ENCODE measurements at places on chromosomes 5 and 9. TPM values are rescaled to one million over a fixed set of nuclear protein-coding genes. Genes with fewer than 3 reads are reported as not detected.

NAIF1 gene
- polyA plus RNA-seq: 9.7 TPM

GRCh38 chr5:176888016-176888864, 10.9 kb downstream of the HK3 start:
- no peaks in the 10 kb centered on the region for H3K36me3 ChIP-seq
- H3K4me1 ChIP-seq: no peaks in the 10 kb centered on the region
- no peak for DNase-seq
- H3K27me3 ChIP-seq: peaks cover 2% of the 10 kb centered on the region

BTNL3 gene
- polyA plus RNA-seq: not detected

DNA sequence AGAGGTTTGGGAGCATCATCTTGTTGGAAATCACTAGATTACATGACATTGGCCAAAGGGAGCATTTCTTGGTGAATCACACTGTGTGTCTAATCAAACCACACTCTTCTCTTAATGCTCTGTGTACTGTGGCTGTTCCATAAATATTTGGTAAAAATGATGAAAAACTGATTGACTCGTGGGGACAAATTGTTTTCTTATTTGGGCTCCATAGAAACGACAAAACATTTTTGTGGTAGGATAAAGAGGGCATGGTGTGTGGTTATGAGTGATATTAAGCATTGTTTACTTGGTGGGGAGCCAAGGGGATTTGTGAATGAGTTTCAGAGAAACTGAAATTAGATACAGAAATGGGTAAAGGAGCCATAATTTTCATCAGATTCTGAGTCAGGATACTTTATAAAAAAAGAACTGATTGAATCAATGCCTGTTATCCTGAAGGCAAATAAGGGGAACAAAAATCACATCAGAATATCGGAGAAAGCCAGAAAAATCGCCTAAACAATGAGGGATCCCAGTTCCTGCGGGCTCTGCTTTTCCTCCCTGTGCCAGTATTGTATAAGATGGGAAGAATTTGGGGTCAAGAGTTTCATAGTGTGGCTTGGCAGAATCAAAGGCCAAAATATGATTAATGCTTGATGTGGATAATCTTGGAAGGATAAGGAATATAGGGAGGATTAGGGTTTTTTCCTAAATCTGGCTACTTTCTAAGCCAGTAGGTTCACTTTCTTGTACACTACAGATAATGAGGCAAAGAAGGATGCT, 33.3 kb downstream of the FBXL7 start:
- peak; percentile 16 for DNase-seq
- no peaks in the 10 kb centered on the region for H3K4me1 ChIP-seq
- no peaks in the 10 kb centered on the region for H3K27me3 ChIP-seq
- no peaks in the 10 kb centered on the region for H3K36me3 ChIP-seq
- H3K4me3 ChIP-seq: no peak overlapping the region

DNA sequence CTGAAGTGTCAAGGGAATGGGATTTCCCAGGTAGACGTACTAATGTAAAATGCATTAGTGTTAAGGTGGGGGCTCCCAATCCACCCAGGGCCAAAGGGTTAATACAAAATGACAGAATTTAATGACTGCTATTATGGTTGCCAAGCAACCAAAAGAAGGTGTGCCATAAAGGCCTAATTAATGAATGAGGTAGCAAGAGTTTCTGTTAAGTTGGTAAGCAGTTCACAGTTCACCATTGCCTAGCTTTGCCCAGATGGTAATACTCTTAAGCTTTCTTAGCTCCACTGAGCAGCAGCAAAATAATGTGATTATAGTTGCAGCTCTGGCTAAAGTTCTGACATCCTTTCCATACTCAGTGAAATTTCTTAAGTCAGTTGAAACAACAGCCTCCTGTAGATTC, 211.7 kb downstream of the DENND1A start:
- no peak for DNase-seq
- H3K27ac ChIP-seq: no peak overlapping the region
- no peaks in the 10 kb centered on the region for H3K4me1 ChIP-seq
- H3K27me3 ChIP-seq: no peaks in the 10 kb centered on the region
- no peaks in the 10 kb centered on the region for H3K36me3 ChIP-seq

SH3RF2 gene
- 0.21 TPM for polyA plus RNA-seq

- H3K4me1 ChIP-seq: peaks cover 25% of the 10 kb centered on the region
- H3K36me3 ChIP-seq: no peaks in the 10 kb centered on the region
These were observed at the start of gene SNCAIP for GRCh38 chr5:122311961-122312590. Gene SNCAIP (plus strand): TSS chr5:122312237. CDS start chr5:122391135, 78,898 bp downstream.

PDZD2 gene
- polyA plus RNA-seq: 0.65 TPM

GRCh38 chr5:80781356-80781755, 126.6 kb upstream of the DHFR start:
- H3K36me3 ChIP-seq: no peaks in the 10 kb centered on the region
- no peak overlapping the region for H3K27ac ChIP-seq
- H3K4me1 ChIP-seq: no peaks in the 10 kb centered on the region
- no peaks in the 10 kb centered on the region for H3K27me3 ChIP-seq
- DNase-seq: no peak

GRCh38 chr9:14585730-14586473, 107.3 kb downstream of the ZDHHC21 start:
- H3K36me3 ChIP-seq: no peaks in the 10 kb centered on the region
- no peaks in the 10 kb centered on the region for H3K4me1 ChIP-seq
- no peak overlapping the region for H3K4me3 ChIP-seq
- DNase-seq: no peak
- H3K27me3 ChIP-seq: no peaks in the 10 kb centered on the region
- no peak overlapping the region for H3K27ac ChIP-seq

- H3K27me3 ChIP-seq: no peaks in the 10 kb centered on the region
- H3K27ac ChIP-seq: no peak overlapping the region
- H3K4me3 ChIP-seq: no peak overlapping the region
- DNase-seq: no peak
- H3K4me1 ChIP-seq: no peaks in the 10 kb centered on the region
These were observed 829.9 kb upstream of the CDH9 start for GRCh38 chr5:27868292-27868691.

Measured in endothelial cell of umbilical vein (primary cell).